ENCODE measurements at places on chromosomes 16 and 17. TPM values are rescaled to one million over a fixed set of nuclear protein-coding genes. Genes with fewer than 3 reads are reported as not detected.

GRCh38 chr17:61500287-61500686 is 48.1 kb downstream of the TBX4 start:
- DNase-seq: no peak

DNA sequence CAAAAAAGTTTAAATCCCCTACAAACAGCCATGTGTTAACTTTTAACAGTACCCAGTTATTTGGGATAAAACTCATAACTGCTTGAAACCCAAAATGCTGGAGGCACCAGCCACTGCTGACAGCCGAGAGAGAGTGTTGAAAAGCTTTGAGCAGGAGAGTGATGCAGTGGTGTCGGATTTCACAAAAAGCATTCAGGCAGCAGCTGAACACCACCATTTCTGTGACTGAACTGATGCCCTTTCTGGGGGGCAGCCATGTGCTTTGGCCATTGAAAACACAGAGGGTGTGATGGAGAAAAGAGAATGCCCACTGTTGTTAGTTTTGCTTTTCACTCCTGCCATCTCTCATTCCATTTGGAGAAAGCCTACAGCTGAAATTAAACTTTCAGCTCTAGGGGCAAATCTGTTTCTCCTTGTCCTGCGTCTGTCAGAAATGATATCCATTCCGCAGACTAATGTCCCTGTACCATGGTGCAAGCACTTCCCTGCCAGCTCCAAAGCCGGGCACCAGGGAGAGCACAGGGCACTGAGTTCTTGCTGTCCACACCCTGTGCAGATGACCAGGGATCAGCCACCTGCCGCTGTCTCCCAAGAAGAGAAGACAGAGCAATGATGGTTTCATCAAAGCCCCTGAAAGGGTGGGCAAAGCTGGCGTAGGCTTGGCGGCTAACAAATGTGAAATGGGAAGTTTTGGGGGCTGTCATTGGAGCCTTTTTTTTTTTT is 16.6 kb upstream of the MLYCD start:
- no peak for DNase-seq

- DNase-seq: no peak
These were observed 81.1 kb downstream of the ANKRD11 start for GRCh38 chr16:89409161-89409711.

DNA sequence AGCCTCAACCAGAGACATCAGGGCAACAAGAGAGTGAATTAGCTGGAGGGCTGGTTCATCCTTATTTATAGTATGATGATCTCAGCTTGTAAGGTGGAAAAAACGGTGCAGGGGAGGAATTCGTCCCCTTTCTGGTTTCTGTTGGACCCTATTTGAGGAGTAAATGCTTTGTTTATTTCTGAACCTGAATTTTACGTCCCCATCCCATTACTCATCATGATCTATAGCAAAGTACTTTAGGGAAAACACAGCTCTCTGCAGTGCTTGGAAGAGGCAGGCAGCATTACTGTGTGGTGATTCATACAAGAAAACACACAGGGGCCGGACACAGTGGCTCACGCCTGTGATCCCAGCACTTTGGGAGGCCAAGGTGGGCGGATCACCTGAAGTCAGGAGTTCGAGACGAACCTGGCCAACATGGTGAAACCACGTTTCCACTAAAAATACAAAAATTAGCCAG is 8.0 kb upstream of the VAT1L start:
- DNase-seq: no peak

DNA sequence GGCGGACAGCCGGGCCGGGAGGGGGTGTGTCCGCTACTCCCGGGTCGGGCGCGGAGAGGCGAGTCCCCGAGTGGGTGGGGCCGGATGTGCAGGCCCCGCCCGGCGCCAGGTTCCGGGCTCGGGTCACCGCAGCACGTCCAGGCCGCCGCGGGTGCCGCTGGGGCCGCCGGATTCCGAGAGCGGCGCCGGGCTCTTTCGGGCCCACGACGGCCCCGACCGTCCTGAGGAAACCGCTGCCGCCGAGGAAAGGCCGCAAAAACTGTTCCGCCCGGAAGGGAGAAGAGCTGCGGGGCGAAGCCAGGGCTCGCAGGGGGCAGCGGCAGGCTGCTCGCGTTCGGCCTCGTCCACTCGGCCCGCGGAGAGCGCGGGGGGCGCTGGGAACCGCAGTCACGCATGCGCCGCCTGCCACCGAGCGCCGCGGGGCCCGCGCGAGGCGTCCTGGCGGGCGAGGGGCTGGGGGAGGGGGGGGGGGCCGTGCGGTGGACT is at the start of gene ZKSCAN2:
TSS of gene ZKSCAN2 (minus strand) at position 376 of the 486 bp plus-strand sequence. CDS start 718 bp downstream, outside the sequence.
- peak; percentile 92 for DNase-seq

GRCh38 chr16:14097182-14097959 is 26.3 kb downstream of the MRTFB start:
- DNase-seq: no peak

DNA sequence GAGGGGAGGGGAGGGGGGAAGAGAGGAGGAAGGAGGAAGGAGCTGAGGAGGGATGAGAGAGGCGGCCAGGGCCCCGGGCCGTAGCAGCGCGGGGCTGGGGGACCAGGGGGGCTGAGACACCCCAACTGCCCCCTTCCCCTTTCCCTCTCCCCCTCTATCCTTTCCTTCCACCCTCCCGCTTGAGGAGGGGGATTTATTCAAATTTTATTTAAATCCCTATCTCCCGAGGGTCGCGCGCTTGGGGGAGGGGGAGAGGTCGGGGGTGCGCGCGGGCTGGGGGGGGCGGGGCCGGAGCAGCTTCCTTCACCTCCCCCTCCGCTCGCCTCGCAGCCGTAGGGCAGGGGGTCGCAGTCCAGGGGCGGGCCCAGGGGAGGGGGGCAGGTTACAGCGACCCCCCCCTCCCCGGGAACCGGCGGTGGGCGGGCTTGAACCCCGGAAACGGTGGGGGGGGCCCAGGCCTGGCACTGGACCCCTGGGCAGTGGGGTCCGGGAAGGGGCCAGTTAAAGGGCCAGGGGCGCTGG is at the start of gene FBXL19:
TSS of gene FBXL19 (plus strand) at position 19 of the 522 bp plus-strand sequence. CDS start 2,183 bp downstream, outside the sequence.
- DNase-seq: peak; percentile 48

DNA sequence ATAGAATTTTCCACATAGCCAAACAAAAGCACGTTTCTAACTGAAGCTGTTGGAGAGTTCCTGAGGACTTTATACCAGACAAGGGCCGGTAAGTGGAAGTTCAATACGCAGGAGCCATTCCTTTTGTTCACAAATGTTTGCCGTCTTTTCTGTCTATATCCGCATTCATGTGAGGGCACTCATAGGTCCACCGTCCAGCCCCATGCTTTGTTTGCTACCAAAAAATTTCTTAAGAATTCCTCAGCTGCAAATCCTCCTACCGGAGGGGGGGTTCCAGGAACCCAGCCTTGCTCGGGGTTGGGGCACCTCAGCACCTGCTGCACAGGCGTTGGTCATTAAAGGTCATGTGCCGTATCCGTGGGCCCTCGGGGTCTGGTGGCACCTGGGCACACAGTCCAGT is 276.8 kb downstream of the SEC14L1 start:
- no peak for DNase-seq

DNA sequence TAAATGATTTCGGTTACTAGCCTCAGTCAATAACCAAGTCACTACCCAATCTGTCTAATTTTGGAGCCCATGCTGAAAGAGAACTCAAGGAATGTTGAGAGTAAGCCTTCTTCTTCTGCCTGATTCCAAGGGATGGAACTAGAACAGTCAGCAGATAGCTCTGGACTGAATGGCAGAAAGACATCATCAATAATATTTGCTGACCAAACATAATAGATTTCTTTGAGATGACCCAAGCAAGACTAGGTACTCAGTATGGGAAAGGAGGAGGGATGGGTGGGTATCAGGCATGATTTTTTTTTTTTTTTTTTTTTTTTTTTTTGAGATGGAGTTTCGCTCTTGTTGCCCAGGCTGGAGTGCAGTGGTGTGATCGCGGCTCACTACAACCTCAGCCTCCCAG is 330.1 kb downstream of the CNTNAP4 start:
- DNase-seq: no peak

- no peak for DNase-seq
These were observed 6.6 kb downstream of the ZNF319 start for GRCh38 chr16:57993897-57994296.

- DNase-seq: peak; percentile 45
These were observed 30.8 kb downstream of the USP10 start for GRCh38 chr16:84730406-84731106.

DNA sequence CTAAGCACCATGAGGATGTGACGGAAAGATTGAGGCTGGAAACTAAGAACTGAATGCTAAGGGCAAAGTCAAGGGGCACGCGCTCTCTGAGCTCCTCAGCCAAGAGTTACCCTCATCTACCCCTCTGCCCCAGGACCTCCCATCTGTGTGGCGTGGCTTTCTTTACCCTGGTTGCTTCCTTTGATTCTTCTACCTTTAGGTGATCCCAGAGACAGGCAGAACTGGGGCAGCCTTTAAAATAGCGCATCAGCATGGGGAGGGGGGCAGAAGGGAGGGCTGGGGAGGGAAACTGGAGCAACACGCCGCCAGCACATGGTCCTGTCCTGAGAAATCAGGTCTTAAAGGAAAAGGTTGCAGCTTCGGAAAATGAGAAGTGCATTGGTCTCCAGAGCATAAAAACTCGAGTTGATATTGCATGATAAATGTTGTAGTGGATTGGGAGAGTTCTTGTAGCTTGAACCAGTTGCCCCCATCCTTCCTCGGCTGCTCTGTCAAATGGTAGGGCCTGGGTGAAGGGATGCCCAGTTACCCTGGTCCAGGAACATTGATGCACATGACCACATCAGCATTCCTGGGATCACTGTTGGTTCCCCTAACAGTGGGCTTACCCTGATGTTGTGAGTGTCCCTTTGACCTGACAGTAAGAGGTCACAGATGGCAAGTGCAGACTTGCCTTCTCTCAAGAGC is 29.7 kb downstream of the LDHD start:
- no peak for DNase-seq

Gene TMEM98
- total RNA-seq: 10.1 TPM

Gene ACD
- 7.1 TPM for total RNA-seq

Gene CDR2L
- 17.4 TPM for total RNA-seq

Gene TBC1D3I
- total RNA-seq: not detected

Gene SMIM5
- total RNA-seq: 14.0 TPM

Gene CCDC57
- 8.1 TPM for total RNA-seq

Gene KRT31
- not detected for total RNA-seq

All from left ventricle myocardium inferior (tissue), 1 donor.